ENCODE measurements at places on chromosomes 13 and 19.
A peak's percentile ranks its signal among the peaks of the same experiment; 100 is the strongest.

DNA sequence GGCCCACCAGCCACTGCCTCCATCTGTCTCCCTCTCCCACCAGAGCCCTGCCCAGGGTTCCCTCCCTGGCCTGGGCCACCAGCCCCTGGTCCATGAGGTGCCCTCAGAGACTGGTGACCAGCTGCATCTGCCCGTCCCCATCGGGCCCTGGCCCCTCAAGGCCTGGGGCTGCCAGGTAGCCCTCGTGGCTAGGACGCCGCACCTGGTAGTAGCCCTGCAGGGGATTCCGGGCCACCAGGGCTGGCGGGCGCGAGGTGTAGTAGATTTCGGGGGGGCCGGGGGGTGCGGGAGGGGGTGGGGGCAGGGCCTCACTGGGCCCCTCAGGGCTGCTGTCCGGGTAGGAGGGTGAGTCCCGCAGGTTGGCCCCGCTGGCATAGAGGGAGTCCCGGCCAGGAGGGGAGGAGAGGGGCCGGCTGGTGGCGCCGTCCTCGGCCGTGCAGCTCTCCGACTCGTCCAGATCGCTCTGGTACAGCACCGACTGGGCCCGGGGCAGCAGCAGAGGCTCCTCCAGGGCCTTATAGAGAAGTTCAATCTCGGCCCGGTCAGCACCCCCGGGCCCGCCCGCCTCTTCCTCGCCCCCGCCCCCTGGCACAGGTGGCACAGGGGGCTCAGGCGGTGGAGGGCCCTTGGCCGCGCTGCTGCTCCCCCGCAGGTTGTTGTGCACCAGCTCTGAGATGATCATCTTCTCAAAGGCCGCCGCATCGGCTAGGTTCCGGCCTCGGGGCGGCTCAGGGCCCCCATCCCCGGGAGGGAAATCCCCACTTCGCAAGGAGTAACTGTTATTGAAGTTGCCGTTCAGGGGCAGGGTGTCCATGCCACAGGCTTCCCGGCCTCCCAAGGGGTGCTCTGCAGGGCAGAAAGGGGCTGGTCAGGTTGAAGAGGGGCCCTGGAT is 14.6 kb upstream of the ASF1B start:
- DNase-seq = no peak

GRCh38 chr19:22918221-22918620 is 84.8 kb downstream of the ZNF728 start:
- DNase-seq = no peak

DNA sequence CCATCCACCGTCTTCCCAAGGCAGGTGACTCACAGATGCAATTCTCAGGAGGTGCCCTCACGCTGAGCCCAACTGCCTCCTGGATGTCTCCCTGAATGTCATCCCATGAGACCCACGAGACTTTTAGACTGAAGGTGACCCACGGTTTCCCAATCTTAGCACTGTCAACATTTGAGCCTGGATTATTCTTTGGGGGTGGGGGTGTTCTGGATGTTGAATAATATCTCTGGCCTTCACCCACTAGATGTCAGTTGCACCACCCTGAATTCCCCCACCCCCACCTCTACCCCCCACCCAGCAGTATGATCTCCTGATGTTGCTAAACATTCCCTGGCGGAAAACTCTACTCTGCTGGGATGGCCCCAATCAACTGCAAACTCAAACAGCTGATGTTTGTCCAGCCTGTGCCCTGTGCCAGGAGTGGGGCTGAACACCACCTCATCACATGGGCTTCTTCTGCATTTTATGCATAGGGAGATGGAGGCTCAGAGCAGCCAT is 2.2 kb upstream of the CYP4F22 start:
- DNase-seq = no peak

DNA sequence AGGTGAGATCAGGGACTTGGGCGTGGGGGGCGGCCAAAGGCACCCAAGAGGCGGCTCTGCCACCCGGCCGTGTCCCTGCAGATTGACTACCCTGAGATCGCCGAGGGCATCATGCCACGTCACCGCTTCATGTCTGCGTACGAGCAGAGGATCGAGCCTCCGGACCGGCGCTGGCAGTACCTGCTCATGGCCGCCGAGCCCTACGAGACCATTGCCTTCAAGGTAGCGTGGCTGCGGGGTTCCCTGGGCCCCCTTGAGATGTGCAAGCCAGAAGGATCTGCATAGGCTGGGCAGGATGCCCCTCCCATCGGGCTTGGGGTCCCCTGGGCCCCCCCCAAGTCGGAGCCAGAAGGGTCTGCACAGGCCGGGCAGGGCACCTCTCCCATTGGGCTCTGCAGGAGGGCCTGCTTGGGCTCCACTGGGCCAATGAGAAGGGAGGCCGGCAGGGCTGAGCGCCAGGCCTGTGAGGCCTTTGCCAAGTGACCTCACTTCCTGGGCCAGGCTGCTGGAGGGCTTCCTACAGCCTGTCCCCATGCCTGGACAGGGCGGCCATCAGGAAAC is 2.2 kb upstream of the AMH start:
- DNase-seq = no peak

GRCh38 chr13:97348569-97349100 is 85.3 kb upstream of the RAP2A start:
- no peak for DNase-seq

DNA sequence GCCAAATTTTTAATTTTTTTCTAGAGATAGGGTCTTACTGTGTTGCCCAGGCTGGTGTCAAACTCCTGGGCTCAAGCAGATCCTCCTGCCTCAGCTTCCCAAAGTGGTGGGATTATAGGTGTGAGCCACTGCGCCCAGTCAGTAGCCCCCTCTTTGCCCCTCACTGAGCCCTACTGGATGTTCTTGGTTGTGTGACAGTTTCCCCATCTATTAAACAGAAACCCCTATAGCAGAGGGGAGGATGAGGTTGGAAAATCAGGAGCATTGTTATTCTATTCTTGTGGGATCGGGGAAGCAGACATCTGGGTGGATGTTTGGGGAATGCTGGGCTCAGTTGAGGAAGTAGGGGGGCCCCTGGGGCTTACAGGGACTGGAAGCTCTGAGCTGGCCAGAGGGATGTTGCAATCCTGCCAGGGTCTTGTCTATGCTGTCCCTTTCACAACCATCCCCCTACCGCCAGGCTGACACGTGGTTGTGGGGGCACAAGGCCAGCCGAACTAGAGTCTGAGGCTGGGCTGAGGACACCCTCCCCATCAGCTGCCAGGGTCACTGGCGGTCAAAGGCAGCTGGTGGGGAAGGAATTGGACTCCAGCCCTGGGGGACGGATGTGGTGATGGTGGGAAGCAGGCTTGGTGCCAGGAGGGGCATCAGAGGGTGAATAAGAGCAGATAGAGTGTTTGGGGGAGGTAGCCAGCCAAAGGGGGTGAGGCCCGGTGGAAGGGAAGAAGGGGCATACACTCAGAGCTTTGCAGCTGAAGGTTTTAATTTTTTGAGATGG is 10.9 kb downstream of the APOC1 start:
- DNase-seq = no peak

GRCh38 chr13:24692561-24692960 is 12.4 kb downstream of the ATP12A start:
- DNase-seq = no peak

DNA sequence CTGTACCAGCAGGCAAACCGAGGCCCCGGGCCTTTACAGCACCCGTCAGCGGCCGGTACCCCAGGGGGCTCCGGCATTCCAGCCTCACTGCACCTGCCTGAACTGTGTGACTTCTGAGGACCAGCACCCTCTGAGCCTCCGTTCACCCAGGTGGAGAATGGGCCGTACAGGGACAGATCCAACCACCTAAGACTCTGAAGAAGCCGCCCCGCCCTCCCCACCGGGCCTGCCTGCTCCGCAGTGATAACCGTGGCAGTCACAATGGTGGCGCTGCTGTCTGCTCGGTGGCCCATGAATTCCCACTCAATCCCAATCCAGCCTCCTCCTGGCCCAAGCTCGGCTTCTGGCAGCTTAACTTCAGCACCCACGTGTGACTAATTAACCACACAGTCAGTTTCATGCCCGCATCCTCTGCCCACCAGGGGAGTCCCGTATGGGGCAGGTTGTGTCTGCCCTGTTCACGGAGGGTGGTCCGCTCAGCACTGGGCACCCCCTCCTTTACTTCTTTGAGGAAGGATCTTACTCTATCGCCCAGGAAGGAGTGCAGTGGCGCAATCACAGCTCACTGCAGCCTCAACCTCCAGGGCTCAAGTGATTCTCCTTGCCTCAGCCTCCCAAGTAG is 3.4 kb downstream of the TCF3 start:
- DNase-seq = no peak

GRCh38 chr19:55777528-55777927 is 8.6 kb downstream of the RFPL4AL1 start:
- DNase-seq = no peak

GRCh38 chr13:110293649-110294048 is 13.3 kb downstream of the COL4A1 start:
- no peak for DNase-seq

DNA sequence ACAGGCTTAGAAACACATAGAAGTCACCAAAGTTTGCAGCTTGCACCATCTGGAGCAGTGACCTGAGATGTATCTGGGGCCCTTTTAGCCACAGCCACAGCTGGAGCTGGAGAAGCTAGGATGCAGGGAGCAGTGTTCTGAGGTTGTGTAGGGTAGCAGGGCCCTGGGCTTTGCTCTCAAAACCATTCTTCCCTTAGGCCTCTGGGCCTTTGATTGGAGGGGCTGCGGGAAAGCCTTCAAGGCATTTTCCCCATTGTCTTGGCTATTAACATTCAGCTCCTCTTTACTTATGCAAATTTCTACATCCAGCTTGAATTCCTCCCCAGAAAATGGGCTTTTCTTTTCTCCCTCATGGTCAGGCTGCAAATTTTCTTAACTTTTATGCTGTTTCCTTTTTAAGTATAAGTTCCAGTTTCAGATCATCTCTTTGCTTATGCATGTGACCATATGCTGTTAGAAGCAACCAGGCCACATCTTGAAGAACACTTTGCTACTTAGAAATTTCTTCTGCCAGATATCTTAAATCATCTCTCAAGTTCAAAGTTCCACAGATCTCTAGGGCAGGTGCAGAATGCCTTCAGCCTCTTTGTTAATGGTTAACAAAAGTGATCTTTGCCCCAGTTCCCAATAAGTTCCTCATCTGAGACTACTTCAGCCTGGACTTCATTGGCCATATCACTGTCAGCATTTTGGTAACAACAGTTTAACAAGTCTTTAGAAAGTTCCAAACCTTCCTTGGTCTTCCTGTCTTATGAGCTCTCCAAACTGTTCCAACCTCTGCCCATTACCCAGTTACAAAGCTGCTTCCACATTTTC is 48.5 kb downstream of the NBEA start:
- DNase-seq = no peak

- no peak for DNase-seq
Measured at GRCh38 chr19:50972795-50973376, 3.5 kb upstream of the KLK6 start.

DNA sequence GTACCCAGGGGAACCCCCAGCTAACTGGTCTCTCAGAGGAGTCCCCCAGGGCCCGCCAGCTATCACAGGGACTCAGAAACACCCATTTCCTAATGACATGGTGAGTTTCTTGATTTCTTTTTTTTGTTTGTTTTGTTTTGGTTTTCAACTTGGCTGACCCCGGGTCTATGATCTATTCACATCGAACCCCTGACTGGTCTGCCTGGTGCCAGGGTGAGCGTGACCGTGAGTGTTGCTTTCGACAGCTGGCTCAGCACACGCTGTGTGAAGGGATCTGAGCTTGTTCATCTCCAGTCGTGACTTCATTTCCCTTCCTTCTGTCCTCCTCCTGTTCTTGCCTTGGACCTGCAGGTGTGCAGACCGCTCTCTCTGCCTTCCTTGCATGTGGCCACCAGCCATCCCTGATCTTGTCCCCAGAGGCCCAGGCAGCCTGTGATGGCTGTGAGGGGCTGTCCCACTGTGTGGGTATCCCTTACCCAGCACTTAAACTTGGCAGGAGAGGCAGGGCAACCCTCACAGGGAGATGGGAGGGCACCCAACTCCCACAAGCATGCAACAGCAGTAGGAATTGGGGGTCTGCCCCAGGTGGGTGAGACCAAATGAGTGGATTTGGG is 26.2 kb downstream of the TMEM161A start:
- no peak for DNase-seq

DNA sequence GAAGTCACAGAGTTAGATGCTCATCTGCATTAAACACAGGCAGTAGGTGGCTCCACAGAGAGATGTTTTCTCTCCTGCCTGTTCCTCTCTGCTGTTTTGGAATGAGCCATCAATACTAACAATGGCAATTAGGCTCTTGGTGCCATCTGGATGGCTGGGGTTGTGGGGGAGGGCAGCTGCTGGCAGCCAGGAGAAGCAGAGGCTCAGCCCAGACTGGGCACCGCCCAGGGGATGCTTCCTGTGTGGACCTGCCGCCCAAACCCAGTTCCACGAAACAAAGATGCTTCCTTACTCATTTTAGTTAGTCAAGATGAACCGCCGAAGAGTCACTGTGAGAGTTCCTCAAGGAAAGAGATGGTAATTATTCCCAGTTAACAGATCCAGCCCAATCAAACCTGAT is 50.8 kb upstream of the PCDH8 start:
- no peak for DNase-seq

DNA sequence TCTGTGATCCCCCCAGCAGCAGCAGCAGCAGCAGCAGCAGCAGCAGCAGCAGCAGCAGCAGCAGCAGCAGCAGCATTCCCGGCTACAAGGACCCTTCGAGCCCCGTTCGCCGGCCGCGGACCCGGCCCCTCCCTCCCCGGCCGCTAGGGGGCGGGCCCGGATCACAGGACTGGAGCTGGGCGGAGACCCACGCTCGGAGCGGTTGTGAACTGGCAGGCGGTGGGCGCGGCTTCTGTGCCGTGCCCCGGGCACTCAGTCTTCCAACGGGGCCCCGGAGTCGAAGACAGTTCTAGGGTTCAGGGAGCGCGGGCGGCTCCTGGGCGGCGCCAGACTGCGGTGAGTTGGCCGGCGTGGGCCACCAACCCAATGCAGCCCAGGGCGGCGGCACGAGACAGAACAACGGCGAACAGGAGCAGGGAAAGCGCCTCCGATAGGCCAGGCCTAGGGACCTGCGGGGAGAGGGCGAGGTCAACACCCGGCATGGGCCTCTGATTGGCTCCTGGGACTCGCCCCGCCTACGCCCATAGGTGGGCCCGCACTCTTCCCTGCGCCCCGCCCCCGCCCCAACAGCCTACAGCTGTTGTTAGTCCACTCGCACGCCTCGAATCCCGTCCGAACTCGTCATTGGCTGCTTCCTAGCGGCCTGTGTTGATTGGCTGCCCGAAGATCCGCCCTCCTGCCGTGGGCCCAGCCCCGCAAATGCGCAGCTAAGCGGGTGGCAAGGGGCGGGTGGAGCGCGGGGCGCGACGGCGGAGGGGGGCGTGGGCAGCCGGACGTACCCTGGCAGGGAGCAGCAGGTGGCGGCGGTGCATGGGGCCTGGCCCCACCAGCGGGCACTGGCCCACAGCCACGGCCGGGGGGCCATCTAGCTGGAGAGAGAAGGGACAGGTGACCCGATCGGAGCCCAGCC is 1.4 kb upstream of the SIX5 start:
- peak; percentile 96 for DNase-seq

DNA sequence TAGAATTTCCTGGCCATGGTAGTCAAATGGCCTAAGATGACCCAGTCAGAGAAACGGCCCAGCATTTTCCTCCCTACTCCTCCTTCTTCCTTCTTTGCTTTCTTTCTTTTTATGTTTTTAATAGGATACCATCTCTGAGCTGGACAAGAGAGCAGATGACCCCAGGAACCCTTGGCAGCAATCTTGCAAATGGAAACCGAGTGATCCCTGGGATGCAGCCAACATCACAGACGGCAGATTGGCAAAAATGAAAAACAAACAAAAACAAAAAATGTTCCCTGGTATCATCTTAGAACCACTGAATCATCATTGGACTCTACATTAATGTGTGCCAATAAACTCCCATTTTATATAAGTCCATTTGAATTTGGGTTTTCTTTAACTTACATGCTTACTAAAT is 424.4 kb downstream of the FGF14 start:
- DNase-seq = no peak

- no peak for DNase-seq
Measured at GRCh38 chr13:112800057-112800456, 110.2 kb downstream of the ATP11A start.

- DNase-seq = no peak
Measured at GRCh38 chr13:20387441-20387971, 138.2 kb downstream of the CRYL1 start.
